ENCODE measurements at places on chromosomes 13 and 19. TPM values are rescaled to one million over a fixed set of nuclear protein-coding genes. Genes with fewer than 3 reads are reported as not detected.

DCLK1 gene
- total RNA-seq, result 6.0 TPM

LILRA2 gene
- 5.8 TPM for total RNA-seq

C13orf42 gene
- total RNA-seq, result not detected

PROZ gene
- total RNA-seq, result not detected

EVI5L gene
- total RNA-seq, result 23.4 TPM

SELENOV gene
- not detected for total RNA-seq

TYROBP gene
- 94.6 TPM for total RNA-seq

OR10H1 gene
- total RNA-seq, result not detected

PCDH20 gene
- 0.63 TPM for total RNA-seq

ZNF100 gene
- total RNA-seq, result 7.6 TPM

PSG7 gene
- not detected for total RNA-seq

CEACAM7 gene
- total RNA-seq, result 2.6 TPM

LSR gene
- total RNA-seq, result 229 TPM

POSTN gene
- 22.4 TPM for total RNA-seq

SYCN gene
- total RNA-seq, result 1.1 TPM

LYPD3 gene
- 1.6 TPM for total RNA-seq

SIGLECL1 gene
- total RNA-seq, result not detected

CCDC70 gene
- total RNA-seq, result not detected

PRSS57 gene
- total RNA-seq, result not detected

- DNase-seq, result no peak
These were observed 57.0 kb downstream of the ERCC5 start for GRCh38 chr13:102902789-102903347.

GRCh38 chr19:5081443-5082161 is 112.7 kb downstream of the KDM4B start:
- DNase-seq, result no peak

DNA sequence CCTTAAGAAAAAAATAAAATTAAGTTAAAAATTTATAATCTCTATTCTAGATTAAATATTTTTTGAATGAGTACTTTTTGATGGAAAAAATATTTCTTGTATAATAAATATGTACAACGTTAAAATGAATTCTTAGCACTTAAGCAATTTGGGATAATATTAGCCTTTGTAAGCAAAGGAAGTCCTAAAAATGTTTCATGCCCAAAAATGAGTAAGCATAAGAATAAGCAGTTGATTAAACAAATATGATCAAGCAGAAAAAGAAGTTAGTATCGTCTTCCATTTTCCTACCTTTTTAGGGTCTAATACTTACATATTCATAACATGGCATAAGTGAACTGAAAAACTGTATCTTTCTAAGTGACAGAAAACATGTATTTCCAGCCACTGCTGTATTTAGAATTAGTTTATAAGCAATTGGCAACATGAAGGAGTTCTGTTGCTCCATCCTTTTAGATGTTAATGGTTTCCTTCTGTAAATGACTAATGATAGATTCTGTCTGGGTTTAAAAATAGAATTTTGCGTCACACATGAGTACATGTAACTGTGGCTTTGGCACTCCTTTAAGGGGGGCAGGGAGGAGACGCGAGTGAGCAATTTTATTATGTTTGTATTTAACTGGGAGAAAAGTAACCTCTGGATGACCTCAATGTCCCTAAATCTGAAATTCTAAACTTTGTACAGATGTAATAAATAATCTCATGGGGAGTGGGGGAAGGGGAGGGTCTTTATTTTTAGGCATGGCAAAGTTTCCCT is 237.4 kb downstream of the RGCC start:
- DNase-seq, result peak; percentile 23

DNA sequence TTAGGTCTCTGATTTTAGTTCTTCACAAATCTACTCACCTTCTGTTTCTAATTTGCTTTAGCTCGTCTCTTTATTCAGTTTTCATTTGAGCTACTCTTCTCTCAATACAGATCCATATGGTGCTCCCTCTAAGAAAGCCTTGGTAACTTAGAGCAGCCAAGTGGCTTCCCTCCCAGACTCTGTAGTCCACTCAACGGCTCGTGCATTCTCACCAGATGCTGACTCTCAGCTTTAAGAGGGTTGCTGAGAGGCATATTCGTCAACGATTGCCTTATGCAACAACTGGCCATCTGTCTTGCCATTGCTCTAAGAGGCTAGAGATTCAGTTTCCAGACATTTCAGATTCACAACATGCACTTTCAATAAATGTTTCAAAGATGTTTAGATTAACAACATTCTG is 785.8 kb upstream of the SLC10A2 start:
- no peak for DNase-seq

DNA sequence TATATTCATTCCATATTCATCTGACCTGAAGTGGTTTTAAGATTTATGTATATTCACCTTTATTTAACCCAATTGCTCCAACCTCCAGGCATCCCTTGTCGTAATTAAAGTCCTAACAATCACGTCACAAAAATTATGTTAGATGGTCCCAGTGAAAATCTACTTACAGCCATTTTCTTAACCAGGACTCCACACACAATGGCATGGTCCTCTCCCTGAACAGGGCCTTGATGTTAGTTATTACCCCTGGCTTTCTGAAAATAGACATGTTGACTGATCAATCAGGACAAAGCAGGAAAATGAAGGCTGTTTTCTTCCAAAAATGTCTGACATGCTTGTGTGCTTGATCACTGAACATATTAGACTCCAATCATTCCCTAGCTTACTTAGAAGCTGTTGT is 542.7 kb upstream of the SLITRK5 start:
- no peak for DNase-seq

DNA sequence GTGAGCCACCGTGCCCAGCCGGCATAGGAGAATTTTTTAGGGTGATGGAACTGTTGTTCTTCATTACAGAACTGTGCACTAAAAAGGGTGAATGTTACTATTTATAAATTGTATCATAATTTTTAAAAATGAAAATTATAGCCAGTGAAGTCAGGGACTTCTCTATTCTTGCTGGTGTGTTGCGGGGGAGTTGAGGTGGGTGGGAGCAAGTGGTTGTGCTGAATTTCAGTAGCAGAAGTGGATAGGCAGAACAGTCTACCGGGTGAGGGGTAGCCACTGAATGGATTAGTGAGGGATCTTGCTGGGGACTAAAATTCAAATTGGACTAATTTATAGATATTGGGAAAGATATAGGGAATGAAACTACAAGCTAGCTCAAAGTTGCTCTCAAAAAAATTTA is 74.0 kb downstream of the CAB39L start:
- DNase-seq, result no peak

- DNase-seq, result no peak
These were observed 115.7 kb upstream of the ZNF536 start for GRCh38 chr19:30256496-30256850.

GRCh38 chr13:73767747-73768315 is 366.4 kb downstream of the KLF12 start:
- no peak for DNase-seq

- no peak for DNase-seq
These were observed 2678.4 kb downstream of the PCDH9 start for GRCh38 chr13:64551755-64552154.

GRCh38 chr19:27843861-27844260 is 1369.1 kb downstream of the UQCRFS1 start:
- no peak for DNase-seq

DNA sequence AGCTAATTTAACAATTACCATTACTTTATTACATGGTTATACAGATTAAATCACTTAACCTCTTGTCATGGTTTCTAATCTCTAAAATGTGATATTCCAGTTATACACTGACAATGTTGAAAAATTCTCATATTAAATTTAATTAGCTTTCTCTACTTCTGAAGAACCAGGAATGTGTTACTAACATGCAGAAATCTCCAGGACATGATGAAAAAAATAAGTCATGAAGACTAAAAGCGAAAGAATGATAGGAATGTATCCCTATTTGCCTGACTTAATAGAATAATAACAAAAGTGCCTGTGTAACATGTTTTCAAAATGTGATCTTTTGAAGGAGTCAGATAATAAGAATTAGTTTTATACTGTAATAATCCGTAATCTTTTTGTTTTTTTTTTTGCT is 2823.7 kb upstream of the PCDH20 start:
- no peak for DNase-seq

DNA sequence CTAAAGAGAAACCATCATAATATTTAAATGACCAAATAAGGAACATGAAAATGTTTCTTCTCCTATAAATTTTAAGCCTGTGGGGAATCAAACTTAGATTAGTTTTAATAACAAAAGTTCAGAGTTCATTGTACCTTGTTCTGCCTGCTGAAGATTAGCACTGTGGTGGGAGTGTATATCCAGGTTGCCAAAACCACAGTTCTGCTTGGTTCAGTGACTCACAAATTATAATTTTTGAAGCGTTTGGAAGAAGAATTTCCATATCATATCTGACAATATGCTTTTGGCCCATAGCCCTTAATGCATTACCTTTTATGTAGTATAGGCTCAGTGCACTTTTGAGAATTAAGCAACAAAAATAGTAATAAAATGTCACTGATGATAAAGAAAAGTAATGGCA is 545.2 kb downstream of the GPC6 start:
- DNase-seq, result no peak

DNA sequence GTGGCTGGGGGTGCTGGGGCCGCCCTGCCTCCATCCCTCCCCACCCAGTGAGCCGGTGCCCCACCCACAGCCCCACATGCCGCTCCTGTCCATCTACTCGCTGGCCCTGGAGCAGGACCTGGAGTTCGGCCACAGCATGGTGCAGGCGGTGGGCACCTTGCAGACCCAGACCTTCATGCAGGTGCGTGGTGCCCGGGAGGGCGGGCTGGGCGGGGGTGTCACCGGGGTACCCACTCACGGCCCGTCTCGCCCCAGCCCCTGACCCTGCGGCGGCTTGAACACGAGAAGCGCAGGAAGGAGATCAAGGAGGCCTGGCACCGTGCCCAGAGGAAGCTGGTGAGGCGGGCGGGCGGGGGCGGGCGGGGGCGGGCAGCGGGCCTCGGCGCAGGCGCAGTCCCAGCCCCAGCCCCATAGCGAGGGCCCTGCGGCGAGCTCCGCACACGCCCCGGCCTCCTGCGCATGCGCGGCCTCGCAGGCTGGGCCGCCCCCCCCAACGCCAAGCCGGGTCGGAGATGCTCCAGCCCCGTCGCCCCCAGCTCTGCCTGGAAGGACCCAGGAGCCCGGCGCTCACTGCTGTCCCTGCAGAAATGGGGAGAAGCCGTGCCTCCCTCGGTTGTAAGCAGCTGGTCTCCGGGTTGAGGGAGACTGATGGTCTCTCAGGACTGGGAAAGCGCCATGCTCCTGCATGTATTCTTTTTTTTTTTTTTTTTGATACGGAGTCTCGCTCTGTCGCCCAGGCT is 7.7 kb downstream of the ARHGAP45 start:
- peak; percentile 86 for DNase-seq

- DNase-seq, result peak; percentile 43
These were observed 389.4 kb downstream of the RFC3 start for GRCh38 chr13:34207334-34207733.

- no peak for DNase-seq
These were observed 8.5 kb downstream of the SPATA13 start for GRCh38 chr13:24168979-24169378.

DNA sequence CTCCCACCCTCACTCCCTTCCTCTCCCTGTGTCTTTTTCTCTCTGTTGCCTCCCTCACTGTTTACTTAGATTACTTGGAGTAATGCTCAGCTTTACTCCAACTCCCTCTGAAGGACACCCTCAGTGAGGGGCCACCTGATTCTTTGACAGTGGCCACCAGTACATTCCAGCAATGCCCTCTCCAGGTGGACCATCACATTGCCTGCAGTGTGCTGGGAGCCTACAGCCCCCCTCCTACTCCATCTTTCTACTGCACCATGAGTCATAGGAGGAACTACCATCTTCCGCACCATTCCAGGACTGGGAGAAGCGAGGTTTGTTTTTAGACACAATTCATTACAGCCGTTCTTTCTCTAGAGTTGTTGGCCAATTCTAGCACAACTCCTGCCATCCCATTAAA is 96.6 kb upstream of the POSTN start:
- no peak for DNase-seq

GRCh38 chr13:111975539-111976473 is 91.1 kb upstream of the SOX1 start:
- no peak for DNase-seq

DNA sequence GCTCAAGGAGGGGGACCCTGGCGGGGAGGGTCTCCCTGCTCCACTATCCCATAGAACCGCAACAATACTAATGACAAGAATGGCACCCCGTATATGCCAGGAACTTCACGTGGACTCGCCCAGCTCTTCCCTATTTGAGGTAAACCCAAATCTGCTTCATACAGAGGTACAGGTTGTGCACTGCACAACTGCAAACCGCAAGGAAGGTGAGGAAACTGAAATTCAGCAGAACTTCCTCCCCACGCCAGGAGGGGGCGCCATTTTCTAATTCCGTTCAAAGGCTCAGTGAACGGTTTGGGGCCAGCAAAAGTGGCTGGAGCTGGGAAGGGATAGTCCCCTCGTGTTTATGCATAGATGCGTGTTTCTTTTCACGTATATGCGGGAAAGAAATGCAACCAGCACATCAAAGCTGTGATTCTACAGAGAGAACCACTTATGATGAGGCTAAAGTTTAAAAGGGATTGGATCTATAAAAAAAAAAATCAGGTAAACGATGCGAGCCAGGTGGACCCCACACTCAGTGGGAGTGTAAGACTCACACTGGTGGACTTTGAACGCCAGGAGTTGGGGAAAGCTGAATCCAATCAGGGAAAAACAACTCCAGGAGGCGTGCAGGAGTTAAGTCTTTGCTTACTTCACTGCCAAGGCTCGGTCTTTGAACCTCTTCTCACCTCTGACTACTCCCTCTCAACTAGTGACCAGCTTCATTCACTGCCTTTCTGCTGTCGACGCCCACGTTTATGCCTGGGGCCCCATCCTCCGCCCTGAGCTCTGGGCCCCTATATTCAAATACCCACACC is 20.3 kb downstream of the C19orf81 start:
- no peak for DNase-seq

GRCh38 chr13:94115054-94115453 is 364.4 kb downstream of the DCT start:
- no peak for DNase-seq

- no peak for DNase-seq
These were observed 812.6 kb downstream of the DACH1 start for GRCh38 chr13:71054358-71054757.

DNA sequence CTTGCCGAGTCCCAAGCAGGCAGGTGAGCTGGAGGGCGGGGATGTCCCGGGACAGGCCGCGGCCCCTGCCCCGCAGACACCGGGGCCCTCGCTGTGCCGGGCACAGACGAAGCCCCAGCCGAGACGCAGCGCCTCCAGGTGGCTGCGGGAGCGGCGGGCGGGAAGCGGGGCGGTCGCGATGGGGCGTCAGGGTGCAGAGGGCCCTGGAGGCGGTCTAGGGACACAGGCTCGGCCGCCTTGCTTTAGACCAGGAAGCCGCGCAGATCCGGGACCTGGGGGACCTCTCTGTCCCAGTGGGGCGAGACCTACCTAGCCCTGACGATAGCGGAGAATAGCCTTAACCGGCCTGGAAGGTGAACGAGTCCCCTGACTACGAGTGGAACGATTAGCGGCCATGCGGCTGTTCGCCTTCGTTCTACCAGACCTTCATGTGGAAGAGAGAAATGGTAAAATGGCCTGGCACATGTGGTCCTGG is 4.2 kb upstream of the ZNF564 start:
- no peak for DNase-seq

GRCh38 chr13:77350811-77351210 is 23.9 kb upstream of the MYCBP2 start:
- no peak for DNase-seq

- no peak for DNase-seq
These were observed 184.6 kb downstream of the RGCC start for GRCh38 chr13:41641961-41642360.

GRCh38 chr19:28981994-28982393 is 231.0 kb downstream of the UQCRFS1 start:
- no peak for DNase-seq

- DNase-seq, result no peak
These were observed 3.1 kb downstream of the KISS1R start for GRCh38 chr19:920051-920864.

Measured in mucosa of gallbladder (tissue), 1 donor.